ACHN (cell line): ENCODE measurements at places on chromosomes 1 and 21.

DNA sequence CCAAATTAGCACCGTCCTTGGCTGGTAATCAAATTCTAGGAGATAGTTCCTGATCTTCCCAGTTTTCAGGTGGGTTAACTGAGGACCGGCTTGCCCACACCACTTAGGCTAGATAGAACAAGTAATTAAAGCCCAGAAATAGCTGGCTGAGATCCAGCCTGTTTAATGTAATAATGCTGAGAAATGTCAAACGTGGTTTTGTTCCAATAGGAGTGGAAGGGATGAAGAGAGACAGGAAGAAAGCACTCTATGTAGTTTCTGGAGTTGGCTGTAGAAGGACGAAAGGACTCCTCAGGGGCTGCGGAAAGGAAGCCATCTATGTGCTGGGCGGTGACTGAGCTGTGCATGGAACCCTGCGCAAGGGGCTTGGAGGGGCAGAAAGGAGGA, 18.6 kb downstream of the NAV1 start:
- DNase-seq = no peak

GRCh38 chr1:158333405-158334155, 2.2 kb upstream of the CD1B start:
- no peak for DNase-seq

DNA sequence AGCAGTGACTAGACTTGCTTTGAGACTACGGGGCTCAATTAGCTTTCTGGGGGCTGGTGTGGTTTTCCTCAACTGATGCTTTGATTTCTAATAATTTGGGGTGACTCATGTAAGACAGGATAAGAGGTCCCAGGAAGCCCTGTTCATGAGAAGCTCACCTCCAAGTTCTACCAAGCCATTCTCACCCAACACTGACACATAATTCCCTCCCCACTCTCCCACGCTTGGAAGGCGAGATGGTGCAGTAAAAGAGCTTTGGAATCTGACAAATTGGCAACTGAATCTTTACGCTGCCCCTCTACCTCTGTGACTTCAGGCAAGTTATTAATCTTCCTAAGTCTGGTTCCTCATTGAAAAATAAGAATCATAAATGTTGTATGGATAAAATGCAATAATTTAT, 299.1 kb upstream of the DUSP10 start:
- DNase-seq = no peak

DNA sequence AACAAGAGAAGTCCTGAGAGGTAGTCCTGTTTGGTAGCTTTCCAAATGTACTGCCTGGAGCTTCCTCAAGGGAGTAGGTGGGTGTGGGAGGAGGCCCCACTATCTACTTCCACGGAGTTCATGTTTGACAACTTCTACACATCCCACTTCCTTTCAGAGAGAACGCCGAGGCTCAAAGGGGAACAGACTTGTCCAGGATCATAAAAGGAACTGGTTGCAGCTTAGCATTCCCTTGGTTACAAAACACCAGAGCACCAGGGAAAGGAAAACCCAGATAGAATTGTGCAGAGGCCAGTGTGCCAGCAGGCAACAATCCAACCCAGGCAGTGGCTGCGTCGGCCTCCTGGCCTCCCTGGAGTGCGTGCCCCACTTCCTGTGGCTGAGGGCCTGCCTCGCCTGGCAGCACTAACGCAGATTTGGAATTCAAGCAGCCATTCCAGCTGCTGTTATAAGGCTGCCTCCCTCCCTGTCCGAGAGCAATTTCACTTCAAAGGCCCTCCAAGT, 4.2 kb upstream of the RAP1GAP start:
- DNase-seq = no peak

DNA sequence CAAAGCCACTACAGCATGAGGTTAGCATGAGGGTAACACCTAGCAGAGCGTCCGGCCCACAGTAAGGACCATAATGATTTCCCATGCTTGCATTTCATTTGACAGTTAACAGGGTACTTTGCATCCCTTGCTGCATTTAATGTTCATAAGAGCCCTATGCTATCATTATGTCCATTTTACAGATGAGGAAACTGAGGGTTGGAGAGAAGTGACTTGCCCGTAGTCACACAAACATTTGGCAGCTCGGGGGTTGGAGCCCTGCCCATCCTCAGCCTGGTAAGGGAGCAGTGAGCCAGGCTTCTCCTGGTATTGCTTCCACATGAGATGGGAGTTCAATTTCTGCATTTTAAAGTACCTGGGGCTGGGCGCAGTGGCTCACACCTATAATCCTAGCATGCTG, 16.5 kb upstream of the EPHB2 start:
- DNase-seq = no peak

- no peak for DNase-seq
Observed at GRCh38 chr1:31487143-31487542, 74.1 kb downstream of the SERINC2 start.

DNA sequence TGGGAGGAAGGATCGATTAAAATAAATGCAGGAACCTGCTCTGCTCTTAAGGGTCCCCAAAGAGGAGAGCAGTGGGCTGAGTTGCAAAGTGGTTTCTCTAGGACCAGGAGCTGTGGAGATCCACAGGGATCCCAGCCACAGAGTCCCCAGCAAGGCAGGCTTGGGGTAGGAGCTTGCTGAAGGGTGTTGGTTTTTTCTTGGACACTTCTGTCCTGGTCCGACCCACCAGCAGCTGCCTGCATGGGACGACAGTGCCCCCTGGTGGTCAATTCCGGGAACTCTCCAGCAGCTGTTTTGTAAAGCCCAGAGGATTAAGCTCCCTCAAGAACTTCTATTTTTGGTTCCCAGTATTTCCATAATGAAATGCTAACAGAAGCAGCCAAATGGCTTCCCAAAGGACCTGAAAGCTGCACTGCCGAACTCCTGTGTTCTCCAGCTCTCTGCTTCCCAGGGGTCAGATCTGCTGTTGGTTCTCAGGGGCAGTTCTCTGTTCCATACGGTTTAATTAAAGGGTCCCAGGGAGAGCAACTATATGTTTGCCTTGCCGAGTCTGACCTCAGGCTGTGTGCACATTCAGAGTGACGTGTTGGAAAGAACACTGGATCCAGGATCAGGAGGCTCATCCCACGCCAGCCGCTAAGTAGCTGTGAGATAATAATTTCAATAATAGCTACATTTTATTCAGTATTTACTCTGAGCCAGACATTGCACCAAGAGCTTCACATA, 23.2 kb downstream of the NENF start:
- peak; percentile 80 for DNase-seq

GRCh38 chr1:50257029-50257428, 148.3 kb downstream of the ELAVL4 start:
- DNase-seq = no peak
